Right lobe of liver (tissue), 6 donors: ENCODE measurements at places on chromosomes 7 and 10. TPM values are rescaled to one million over a fixed set of nuclear protein-coding genes. Genes with fewer than 3 reads are reported as not detected.

DNA sequence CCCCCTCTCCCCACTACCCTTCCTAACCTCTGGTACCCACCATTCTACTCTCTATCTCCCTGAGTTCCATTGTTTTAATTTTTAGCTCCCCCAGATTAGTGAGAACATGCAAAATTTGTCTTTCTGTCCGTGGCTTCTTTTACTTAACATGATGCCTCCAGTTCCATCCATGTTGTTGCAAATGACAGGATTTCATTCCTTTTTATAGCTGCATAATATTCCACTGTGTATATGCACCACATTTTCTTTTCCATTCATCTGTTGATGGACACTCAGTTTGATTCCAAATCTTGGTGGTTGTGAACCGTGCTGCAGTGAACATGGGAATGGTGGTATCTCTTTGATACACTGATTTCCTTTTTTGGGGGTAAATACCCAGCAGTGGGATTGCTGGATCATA, 22.0 kb downstream of the DENND10 start:
- DNase-seq, result no peak

Gene ZNF804B
- not detected for total RNA-seq

- no peak for DNase-seq
Measured at GRCh38 chr7:10874666-10875065, 99.0 kb upstream of the PHF14 start.

Gene NEUROD6
- total RNA-seq, result not detected

Gene RET
- 0.53 TPM for total RNA-seq

Gene NUTM2E
- total RNA-seq, result not detected

- DNase-seq, result no peak
Measured at GRCh38 chr10:132667342-132668047, 118.5 kb downstream of the NKX6-2 start.

GRCh38 chr7:22632674-22633073, 94.3 kb upstream of the IL6 start:
- no peak for DNase-seq

- DNase-seq, result no peak
Measured at GRCh38 chr7:153087498-153087897, 327.9 kb downstream of the ACTR3B start.

GRCh38 chr10:5622186-5622960, 44.0 kb downstream of the ASB13 start:
- peak; percentile 17 for DNase-seq

- no peak for DNase-seq
Measured at GRCh38 chr7:109246330-109247077, 676.8 kb downstream of the DNAJB9 start.

- peak; percentile 91 for DNase-seq
Measured at GRCh38 chr10:102644646-102645387, 538 bp downstream of the TRIM8 start.

Gene GIMAP4
- total RNA-seq, result 7.2 TPM

- no peak for DNase-seq
Measured at GRCh38 chr10:58701405-58702135, 188.9 kb downstream of the BICC1 start.

- DNase-seq, result no peak
Measured at GRCh38 chr7:26038201-26038990, 113.6 kb upstream of the NFE2L3 start.

GRCh38 chr7:150406567-150407421, 27.7 kb downstream of the ZNF775 start:
- peak; percentile 49 for DNase-seq
